Colonic mucosa (tissue), 4 donors: ENCODE measurements at places on chromosomes 1 and 21. TPM values are rescaled to one million over a fixed set of nuclear protein-coding genes. Genes with fewer than 3 reads are reported as not detected.

DNA sequence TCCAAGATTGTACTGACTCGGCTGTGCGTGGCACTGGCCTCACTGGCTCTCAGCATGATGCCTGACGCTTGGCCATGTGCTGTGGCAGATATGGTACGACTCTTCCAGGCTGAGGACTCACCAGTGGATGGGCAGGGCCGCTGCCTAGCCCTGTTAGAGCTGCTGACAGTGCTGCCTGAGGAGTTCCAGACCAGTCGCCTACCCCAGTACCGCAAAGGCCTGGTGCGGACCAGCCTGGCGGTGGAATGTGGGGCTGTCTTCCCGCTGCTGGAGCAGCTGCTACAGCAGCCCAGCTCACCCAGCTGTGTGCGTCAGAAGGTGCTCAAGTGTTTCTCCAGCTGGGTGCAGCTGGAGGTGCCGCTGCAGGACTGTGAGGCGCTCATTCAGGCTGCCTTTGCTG, 2.9 kb downstream of the IPO13 start:
- DNase-seq, result no peak

- DNase-seq, result no peak
Observed at GRCh38 chr1:119101563-119101962, 38.9 kb downstream of the WARS2 start.

GRCh38 chr1:91757763-91758460, 128.0 kb downstream of the TGFBR3 start:
- DNase-seq, result no peak

DNA sequence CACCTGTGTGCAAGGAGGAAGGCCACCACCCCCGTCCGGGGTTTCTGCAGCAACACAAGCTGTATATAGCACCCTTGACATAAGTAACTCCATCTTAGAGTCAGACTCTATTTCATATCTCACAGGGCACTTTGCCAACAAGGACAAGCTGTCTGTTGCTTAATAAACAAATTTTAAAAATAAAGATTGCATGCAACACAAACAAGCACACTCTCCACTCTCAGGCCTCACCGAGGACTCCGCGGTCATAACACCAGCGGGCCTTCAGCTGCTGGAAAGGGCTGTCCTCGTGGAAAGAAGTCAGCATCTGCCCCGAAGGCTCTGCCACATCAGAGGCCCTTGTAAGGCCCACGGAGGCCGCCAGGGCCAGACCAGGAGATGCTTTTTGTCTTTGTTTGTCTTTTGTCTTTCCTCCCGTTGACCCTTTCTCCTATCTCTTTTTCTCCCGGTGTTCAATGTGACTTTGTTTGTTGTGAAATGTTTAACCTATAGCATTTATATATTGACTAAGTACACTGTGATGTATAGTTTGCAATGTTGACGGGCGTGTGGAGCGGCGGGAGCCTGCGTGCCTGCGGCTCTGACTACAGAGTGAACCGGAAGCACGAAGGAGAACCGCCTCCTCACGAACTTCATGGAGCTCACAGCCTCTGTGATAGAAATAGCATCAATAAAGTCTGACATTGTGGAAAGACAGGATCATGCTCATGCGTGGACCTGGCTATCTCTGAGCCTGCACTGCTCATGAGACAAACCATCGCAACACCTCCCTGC, 24.1 kb downstream of the MEGF6 start:
- DNase-seq, result no peak

The AZIN2 gene
- 10.2 TPM for total RNA-seq

GRCh38 chr1:244344001-244344400, 107.7 kb downstream of the ADSS2 start:
- no peak for DNase-seq
